ENCODE measurements at places on chromosomes 4 and X.

GRCh38 chr4:77044461-77045150 is 31.2 kb downstream of the CCNI start:
- no peak for DNase-seq

DNA sequence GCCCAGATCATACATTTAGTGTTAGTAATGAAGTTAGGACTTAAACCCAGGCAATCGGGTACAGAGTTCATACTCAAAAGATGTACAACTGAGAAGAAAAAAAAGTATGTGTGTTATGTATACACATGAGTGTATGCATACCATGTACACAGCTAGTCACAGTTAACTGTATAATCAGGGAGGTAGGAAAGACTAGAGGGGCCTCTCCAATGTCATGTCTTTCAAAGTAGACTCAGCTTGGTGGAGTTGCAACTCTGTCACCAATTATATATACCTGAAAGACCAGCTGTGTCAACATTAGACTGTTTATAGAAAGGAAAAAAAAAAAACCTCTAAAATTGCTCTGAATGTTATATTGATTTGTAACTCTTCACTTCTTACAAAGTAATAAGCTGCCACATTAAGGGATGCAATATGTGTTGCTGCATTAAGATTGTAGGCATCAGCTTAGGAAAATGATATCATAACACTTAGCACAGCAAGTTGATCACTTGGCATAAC is 167.5 kb downstream of the DCTD start:
- DNase-seq = no peak

GRCh38 chr4:173258866-173259265 is 75.3 kb downstream of the HMGB2 start:
- no peak for DNase-seq

DNA sequence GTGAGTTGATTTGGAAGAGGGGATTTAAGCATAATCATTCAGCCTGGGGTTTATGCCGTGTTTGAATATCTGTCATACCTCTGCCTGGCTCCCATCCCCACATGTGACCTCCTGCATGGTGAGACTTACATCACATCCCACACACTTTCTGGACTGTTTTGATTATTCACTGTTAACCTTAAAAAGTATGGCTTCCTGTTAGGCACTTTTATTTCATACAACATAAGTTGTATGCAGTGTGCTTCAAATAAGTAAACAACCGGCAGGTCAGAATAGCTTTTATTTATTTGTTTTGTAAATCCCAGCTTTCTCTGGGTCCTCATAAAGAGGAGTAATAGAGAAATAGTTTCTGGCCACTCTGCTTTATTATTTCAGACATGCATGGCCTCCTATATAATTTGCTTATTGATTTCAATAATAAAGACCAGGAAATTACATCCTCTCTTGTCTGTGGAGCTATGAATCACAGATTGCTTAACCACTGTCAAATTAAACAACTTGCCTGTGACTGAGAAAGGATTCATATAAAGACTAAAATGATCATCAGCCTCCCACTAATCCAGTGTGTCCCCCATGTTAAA is 376.8 kb upstream of the ZFP42 start:
- DNase-seq = no peak

- DNase-seq = no peak
These were observed 158.8 kb downstream of the ADGRA3 start for GRCh38 chr4:22356987-22357596.

- DNase-seq = no peak
These were observed 46.8 kb upstream of the NDST3 start for GRCh38 chr4:117987464-117987863.

DNA sequence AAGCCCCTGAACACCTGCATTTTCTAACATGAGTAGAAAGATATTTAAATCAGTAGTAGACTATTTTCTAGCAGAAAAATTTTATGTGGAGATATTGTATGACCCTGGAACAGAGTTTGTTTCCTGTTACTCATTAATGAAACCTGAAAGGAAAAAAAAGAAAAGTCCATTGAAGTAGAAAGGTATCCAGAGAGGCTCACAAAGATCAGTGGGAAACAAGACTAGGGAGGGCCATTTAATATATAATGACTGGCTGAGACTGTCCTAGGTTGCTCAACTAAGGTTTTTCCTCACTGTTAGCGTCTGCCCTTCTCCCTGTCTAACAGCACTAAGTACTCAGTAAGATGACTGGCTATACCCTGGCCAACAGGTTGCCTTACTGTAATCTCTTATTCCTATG is 788.6 kb downstream of the GLUD2 start:
- no peak for DNase-seq

GRCh38 chrX:39645178-39645895 is 452.4 kb downstream of the BCOR start:
- no peak for DNase-seq

DNA sequence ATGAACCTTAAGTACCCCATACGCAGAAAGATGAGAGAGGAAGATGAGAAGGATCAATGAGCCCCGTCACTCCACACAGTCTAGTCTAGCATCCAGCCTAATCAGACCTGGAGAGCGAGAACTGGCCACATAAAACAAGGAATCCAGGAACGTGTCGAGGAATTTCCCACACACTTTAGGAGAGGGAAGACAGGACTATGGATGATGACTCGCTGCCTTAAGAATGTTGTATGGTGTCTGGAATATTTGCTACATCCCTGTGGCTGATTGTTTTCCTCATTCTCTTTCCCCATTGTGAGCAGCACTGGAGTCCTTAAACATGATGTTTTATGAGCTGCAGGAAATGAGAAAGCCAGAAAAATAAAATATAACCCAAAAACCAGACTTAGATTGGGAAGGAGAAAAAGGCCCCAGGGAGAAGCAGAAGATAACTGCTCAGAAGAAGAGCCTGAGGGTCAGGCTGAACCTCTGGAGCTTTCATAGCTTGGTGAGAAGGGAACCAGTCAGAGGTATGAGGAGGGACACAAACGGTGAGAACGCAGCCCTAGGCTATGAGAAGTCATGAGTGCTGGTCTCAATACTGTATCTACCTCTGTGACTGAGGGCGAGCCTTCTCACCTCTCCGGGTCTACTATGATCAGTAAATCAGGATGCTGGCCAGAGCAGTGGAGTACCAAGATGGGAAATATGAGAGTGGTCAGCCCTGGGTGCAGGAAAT is 139.5 kb upstream of the NOCT start:
- no peak for DNase-seq

- no peak for DNase-seq
These were observed 39.8 kb upstream of the S100G start for GRCh38 chrX:16610121-16610621.

DNA sequence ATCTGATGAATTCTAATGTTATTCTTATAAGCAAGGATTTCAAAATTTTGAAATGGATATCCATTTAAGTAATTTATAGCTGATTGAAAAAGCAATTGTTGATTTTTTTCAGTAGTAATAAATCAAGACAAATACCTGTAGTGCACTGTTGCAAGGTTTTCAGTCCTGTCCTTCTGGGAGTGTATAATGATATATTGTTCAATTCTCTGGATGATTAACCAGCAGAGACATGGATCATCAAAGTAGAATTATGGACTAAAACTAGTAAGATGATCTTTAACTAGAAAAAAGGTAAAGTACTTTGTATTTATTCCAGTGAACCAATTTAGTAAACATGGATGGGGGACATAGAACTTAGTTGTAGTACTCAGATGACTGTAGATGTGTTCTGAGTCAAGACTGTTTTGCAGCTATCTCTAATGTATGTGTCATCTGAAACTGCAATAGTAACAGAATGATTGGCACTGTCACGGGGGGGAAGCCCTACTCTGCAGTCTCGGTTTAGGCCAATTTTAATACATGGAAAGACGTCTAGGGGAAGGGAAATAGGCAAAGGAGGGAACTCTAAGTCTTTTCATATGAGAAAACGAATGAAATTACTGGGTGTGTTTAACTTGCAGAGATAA is 121.9 kb downstream of the GLRA3 start:
- DNase-seq = no peak

DNA sequence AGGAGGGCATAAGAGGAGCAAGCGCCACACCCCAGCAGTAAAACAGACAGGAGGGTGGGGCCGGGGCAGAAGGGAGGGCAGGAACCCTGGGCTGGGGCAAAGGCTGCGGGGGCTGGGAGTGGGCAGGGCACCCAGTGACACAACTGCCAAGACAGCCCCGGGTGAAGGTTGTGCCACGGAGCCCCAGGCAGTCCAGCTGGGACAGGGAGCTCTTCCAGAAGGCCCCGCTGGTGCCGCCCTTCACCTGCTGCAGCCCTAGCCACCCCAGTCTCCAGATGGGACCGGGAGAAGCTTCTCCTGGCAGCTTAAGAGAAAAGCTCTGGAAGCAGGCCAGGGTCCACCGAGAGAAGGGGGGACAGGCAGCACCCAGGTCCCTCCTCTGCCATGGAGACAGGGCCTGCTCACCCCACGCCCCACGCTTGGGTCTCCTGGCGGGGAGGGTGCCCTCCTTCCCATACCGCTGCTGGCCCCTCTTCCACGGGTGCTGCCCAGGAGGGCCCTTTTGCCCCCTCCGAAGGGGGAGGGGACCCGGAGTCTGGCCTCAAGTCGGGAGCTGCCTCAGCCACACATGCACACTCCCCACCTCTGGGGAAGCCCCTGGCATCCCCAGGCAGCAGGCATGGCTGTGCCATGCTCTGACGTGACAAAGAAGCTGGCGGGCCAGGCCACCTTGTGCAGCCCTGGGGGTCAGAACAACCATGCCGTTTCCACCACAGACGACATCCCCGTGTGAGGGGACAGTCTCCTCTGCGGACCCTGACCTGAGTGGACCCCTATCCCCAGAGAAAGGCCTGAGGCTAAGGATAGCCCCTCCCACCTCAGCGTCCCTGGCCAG is 1.5 kb downstream of the DGKQ start:
- DNase-seq = no peak

- no peak for DNase-seq
These were observed 756.7 kb upstream of the SLIT2 start for GRCh38 chr4:19494961-19495360.

GRCh38 chr4:147160908-147161513 is 215.3 kb upstream of the TTC29 start:
- DNase-seq = no peak

GRCh38 chr4:47386561-47387235 is 76.8 kb downstream of the COMMD8 start:
- no peak for DNase-seq
